Ecto neural progenitor cell (in vitro differentiated cells): ENCODE measurements at places on chromosomes 4 and X.

DNA sequence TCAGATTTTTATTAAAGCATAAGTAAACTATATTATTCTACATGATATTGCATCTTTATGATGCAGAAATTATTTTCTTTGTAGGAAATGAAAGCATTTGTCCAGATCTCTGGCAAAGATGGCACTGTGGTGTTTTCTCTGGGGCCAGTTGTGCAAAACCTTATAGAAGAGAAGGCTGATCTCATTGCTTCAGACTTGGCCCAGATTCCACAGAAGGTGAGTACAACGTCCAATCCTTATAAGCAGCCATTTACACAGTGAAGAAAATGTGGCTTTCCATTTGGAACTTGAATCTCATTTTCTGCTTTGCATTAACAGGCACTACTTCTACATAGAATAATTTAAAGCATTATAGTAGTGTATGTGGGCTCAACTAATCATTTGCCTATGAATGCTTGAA lies 6.9 kb upstream of the UGT2B7 start:
- no peak for DNase-seq

DNA sequence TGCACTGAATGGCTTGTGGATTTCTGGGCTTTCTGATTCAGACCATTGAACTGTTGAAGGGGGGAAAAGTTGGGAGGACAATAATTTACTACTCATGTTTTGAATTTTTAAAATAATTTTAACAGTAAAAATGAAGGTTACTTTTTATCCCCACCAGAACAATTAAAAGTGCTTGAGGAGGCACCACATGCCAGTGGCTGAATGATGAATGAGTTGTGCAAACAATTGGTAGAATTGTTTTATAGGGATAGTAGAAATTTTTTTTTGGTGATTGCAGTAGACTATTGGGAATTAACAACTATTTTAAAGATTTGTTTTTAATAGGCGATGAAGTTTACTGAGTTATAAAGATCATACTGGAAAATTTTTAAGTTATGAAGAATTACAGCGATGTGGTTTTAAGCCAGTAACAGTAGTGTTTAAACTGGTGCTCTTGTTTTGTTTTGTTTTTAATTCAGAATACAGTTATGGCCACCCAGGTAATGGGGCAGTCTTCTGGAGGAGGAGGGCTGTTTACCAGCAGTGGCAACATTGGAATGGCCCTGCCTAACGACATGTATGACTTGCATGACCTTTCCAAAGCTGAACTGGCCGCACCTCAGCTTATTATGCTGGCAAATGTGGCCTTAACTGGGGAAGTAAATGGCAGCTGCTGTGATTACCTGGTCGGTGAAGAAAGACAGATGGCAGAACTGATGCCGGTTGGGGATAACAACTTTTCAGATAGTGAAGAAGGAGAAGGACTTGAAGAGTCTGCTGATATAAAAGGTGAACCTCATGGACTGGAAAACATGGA lies 2.7 kb downstream of the REST start:
- DNase-seq: no peak

DNA sequence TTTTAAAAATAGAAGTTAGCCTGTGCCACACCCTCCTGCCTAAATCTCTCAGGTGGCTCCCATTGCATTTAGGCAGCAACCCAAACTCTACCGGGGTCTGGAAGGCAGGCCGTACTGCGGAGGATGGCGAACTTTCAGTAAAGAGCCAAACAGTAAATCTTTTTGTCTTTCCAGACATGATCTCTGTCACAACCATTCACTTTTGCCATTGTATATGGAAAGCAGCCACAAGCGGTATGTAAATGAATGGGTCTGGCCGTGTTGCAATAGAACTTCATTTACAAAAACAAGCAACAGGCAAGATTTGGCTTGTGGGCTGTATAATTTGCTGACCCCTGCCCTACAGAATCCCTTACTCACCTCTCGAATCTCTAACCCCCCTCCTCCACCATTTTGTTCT lies 3.3 kb downstream of the RADX start:
- no peak for DNase-seq

DNA sequence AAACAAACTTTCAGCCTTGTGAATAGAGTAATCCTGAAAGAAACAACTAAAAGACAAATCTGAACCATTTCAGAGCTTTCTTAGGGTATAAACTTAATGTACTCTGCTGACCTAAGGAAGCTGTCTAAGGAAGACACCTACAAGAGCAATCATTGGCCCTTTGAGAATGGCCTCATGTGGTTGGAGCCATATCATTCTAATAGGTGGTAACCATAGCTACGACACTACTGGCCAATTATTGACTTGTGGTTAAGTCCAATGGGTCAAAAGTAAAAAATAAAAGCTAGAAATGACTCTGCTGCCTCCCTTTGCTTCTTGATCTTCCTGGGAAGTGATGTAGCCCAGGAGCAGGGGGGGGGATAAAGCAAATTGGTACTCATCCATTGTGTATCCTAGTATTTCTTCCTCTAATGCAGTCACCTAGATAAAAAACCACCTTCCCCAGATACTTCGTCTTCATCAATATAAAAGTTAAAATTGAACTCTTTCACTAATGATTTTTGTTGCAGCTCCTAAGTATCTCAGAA lies 547.0 kb downstream of the ARAP2 start:
- DNase-seq: no peak

DNA sequence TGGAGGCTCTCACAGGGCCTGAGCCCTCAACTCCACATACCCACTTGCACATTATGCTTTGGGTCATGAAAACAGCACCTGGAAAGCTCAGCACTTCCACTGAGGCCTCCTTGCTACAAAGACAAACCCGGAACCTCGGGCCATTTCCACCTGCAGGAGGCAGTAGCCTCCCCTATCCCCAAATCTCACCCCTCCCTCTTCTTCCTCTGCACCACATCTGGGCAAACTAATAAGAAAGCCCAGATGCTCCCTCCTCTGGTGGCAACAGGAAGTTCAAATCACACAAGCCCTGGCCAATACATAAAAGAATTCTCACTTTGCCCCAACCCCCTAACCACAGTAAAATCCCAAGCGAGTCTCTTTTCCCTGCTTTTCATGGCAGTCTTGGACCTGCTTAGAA lies 136.4 kb downstream of the MAPK10 start:
- no peak for DNase-seq

- DNase-seq: no peak
Observed at GRCh38 chrX:28625223-28625622, 38.0 kb downstream of the IL1RAPL1 start.

DNA sequence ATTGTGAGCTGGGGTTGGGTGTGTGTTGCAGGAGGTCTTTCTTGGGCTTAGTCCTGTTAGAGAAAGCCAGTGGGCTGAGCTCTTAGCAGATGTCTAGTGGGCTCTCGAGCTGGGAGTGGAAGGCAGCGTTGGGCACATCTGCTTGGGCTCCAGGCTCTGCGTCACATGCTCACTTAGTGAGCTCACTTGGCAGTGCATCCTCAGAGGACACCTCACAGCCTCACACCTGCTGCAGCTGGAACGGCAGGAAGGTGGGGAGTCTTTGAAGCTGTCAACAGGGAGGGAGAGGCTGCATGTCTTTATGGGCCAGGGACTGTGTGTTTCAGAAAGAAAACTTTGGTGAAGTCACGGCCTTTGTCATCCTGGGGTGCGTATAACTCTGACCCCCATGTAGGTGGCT lies 82.2 kb downstream of the PSAPL1 start:
- DNase-seq: no peak

DNA sequence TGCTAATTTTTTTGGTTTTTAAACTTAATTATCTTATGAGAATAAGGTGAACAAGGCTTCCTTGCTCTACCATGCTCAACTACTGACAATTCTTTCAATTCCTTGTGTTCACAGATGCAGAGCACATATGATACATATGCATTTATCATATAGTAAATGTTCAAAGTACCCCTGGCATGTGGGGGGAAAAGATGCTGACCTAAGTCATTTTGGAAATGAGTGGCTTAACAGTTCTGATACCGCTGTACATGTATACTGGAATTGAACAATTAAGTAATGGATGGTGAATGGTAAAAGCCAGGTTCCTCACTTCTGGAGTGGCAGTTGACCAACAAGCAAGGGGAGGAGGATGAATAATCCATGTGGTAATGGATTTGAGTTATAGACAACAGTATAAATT lies 149.6 kb downstream of the NAF1 start:
- no peak for DNase-seq

DNA sequence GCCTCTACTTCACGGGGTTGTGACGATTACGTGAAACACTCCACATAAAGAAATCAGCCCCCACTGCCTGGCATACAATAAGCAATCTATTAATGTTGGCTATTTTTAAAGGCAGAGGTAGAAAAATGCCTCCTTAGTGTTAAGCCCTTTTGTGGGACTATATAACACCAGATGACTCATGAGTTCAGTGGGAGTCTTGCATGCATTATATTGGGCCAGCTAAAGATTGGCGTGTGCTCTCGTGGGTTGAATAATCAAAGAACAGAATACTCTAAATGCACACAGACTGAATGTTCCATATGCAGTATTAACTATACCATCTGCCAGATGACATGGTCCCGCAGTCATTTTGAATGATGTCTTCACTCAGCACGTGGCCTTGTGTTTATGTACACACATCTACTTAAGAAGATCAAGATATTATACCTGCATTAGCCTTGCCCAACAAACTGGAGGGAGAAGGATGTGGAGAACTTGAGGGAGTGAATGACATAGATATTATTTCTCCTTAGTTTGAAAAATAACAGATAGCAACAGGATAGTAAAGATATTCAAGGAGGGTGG lies 85.0 kb upstream of the MYOZ2 start:
- no peak for DNase-seq

GRCh38 chrX:10240918-10241317 lies 84.1 kb downstream of the CLCN4 start:
- DNase-seq: no peak

GRCh38 chr4:173488074-173488473 lies 42.0 kb downstream of the HAND2 start:
- no peak for DNase-seq

DNA sequence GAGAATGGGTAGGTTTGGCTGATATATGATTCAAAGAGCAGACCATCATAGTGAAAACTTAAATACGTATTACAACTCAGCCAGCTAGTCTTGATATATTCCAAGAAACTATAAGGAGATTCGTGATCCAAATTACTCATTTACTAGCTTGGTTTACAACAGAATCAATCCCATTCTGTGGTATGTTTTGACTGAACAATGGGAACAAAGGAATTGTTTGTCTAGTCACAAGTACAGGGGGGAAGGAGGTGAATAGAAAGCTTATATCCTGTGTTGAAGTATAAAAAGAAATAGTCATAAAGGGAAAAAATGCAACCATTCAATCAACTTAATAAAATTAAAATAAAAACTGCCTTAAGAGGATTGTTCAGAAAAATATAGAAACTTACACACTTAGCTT lies 17.0 kb downstream of the C4orf54 start:
- no peak for DNase-seq

GRCh38 chrX:111567542-111568255 lies 56.3 kb downstream of the SERTM2 start:
- no peak for DNase-seq

GRCh38 chrX:119887721-119888425 lies 7.8 kb upstream of the AKAP14 start:
- DNase-seq: peak; percentile 81

GRCh38 chr4:77785669-77786068 lies 33.5 kb downstream of the CNOT6L start:
- DNase-seq: no peak

DNA sequence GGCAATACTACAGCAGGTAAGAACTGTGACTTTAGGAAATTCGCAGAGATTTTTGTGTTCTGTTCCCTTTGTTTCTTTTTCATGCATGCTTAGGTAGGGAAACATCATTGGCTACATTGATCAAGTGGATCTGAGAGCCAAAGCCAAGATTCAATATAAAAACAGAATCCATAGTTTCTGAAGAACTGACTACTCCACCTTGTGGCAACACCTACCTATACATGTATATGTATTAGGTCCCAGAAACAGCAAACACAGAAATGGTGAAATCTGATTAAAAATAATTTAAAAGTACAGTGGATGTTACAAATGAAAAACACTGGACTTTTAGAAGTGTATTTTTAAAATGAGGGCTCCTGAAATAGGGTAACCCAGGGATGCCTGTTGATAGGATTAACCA lies 322.6 kb upstream of the MAOA start:
- DNase-seq: no peak

DNA sequence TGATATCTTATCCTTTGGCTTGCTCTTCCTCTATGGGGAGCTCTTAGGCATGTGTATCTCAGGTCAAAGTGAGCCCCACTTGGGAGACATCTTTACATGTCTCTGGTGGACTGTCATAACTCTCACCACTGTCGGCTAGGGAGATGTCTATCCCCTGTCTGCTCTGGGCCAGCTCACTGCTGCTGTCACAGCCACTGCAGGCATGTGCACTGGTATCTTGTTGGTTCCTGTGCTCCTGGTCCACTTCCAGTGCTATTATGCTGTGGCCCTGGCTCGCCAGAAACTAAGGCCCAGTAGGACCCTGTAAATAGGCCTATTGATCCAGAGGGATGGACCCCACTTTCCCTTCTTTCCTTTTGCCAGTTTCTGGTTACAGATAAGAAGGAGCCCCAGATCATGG lies 56.6 kb upstream of the LAS1L start:
- no peak for DNase-seq

DNA sequence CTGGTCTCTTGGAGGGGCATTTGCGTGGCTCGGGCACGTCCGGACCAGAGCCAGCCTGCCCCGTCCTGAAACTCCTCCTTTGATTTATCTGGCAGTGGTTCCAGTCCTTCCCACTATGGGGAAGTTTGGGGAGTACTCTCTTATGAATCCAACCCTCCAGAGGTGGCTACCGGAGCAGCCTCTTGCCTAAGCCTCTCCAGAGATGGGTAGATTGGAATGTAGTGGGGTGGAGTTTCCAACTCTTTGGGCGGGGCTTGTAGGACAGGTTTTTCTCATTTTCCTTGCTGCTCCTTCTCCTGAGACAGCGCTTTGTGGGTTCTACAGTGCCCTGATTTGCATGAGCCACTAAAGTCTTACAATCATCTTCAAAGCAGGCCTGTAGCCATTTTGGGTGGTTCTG lies 60.1 kb upstream of the XAGE1B start:
- no peak for DNase-seq

- DNase-seq: no peak
Observed at GRCh38 chr4:75110061-75110460, 177.1 kb downstream of the PARM1 start.

GRCh38 chr4:1788254-1788973 lies 4.7 kb upstream of the FGFR3 start:
- no peak for DNase-seq

DNA sequence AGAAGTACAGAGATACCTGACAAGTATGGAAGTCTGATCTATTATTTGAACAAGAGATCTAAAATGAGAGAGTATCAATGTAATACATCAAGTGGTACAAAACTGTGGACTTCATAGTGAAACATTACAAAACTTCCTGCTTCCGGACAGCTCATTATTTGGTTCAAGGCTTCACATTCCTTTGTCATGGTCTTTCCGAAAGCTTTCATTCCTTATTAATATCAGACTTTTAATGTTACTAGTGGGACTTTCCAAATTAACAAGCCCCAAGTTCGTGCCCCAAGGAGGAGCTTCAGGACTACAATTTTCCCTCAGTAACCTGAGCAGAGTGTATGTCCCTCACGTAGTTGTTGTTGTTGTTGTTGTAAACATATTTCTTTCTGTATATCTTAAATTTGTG lies 1.2 kb downstream of the CHIC2 start:
- no peak for DNase-seq

GRCh38 chrX:151268836-151269235 lies 92.5 kb downstream of the GPR50 start:
- DNase-seq: no peak
